ENCODE measurements at places on chromosomes 3 and 15.

DNA sequence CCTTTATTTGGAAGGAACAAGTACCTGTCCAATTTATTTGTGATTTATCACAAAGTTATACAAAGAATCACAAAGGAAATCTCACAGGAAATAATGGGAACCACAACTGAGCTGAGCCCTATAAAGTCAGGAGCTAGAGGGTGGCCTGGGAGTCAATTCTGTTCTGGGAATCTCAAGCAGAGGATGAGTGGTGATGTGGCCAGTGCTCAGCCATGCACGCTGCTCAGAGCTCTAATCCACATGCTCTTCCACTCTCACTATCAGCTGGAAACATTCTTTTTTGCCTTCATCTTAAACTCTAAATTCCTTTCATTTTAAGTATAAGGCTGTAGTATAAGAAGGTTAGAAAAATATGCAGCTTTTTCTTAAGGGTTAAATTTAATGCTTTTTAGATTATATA, 36.6 kb downstream of the UACA start:
- DNase-seq = no peak

GRCh38 chr15:65370885-65371284, 6.9 kb downstream of the IGDCC3 start:
- no peak for DNase-seq

DNA sequence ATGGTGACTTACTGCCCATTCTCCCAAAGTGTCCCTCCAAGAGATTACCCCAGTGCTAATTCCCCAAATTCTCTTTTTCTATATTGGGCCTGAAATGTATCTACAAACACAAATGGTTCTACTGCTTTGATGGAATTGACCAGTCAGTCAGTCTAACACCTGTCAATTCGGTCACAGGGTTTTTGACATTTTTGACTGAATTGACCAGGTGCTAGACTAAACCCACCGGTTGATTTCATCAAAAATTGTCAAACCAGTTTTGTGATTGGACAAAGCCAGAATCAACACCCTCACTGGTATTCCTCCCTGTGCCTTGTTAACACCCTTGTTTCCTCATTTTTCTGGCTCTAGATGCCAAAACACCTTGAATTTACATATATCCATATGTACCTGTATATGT, 398.4 kb upstream of the NR2F2 start:
- DNase-seq = no peak

DNA sequence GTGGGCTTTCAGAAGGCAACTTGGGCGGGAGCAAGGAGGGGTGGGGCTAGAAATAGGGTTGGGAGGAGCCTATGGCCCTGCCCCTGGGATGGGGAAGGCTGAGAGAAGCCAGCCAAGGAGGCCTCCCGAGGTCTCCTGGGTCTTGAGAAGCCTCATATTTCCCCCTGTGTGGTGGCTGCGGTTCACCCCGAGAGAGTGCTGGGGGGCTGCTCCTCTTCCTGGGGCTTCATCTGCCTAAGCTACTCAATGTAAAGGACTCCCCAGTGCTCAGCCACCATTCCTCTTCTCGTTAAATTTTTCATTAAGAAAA, 174.3 kb downstream of the SMAD6 start:
- DNase-seq = no peak

DNA sequence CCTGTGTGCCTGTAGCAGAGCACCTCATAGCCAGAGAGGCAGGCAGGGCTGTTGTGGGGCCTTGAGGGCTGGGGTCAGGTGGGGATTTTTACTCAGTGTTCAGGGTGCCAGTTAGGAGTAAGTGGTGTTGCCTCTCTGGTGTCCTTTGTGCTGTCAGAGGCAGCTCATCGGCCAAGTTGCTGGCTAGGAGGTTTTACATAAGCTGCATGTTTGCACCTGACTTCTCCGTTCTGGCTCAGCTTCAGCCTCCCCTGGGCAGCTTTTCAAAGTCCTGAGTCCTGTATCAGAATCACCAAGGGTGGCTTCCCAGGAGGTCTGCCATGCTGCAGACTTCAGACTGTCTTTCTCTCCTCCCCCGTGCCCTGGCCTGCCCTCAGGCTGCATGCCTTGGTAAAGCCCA, 242.6 kb upstream of the TPM1 start:
- DNase-seq = no peak

DNA sequence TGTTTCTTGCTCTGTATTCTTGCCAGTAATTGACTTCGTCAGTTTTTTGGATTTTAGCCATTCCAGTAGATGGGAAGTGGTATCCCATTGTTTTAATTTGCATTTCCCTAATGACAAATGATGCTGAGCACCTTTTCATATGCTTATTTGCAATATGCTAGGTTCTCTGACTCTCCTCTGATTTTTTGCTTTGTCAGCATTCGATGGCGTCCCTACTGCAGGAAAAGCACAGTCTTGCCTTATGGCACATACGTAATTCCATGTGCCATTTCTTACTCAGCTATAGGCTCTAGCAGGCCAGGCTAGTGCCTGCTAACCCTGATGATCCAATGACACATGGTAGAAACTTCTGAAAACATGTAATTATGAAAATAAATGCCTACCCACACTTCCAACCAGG, 239.2 kb upstream of the ATP10A start:
- DNase-seq = no peak

GRCh38 chr15:78093242-78094020, 1.1 kb downstream of the SH2D7 start:
- DNase-seq = no peak

DNA sequence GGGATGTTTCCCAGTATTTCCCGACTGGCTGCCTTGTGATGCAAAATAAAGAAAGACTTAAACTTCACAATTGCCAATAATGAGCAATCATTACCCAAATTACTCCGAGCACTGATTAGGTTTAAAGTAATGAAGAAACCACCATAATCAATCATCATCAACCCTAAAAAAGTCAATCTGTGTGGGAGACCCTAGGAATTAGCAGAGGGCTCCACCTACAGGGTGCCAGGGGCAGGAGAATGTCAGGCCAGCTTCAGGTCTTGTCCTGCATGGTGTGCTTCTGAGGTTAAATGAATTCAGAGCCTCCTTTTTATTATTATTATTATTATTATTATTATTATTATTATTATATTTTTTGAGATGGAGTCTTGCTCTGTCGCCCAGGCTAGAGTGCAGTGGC, 478.0 kb upstream of the ARRDC4 start:
- DNase-seq = no peak

GRCh38 chr3:160061525-160061924, 72.9 kb downstream of the IL12A start:
- no peak for DNase-seq

- DNase-seq = no peak
Measured at GRCh38 chr3:11195721-11196332, 41.5 kb downstream of the HRH1 start.

DNA sequence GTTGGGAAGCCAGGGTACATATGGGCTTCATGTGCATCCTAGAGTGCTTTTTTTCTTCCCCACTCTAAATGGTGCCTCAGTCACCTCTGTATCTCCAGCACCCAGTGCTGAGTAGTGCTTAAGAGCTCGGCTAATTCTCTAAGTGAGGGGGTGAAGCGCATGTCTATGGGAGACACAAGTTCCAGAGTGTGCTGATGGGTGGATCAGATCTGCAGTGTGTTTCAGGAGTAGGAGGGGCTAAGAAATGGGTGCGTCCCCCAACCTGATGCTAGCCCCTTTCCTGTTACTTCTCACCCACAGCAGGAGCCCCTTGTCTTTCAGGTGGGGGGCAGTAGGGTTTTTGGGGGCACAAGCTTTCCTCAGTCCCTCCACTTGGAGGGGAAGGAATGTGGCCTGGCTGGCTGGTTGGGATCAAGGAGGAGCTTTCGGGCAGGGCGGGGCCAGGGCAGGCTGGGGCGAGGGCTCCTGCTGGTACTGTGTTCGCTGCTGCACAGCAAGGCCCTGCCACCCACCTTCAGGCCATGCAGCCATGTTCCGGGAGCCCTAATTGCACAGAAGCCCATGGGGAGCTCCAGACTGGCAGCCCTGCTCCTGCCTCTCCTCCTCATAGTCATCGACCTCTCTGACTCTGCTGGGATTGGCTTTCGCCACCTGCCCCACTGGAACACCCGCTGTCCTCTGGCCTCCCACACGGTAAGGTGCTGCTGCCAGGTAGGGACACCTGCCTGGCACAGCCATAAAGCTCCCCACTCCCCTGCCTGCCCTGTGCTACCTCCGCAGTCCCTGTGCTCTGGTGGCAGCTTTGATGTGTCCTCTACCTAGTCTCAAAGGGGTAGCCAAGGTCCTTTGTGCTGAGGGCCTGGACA, at the start of gene IL17RE:
Gene IL17RE (plus strand): TSS at position 477 of the 866 bp plus-strand sequence. CDS start 85 bp downstream, at position 562.
- no peak for DNase-seq

- no peak for DNase-seq
Measured at GRCh38 chr3:127411083-127411727, 123.4 kb upstream of the PRR20G start.

DNA sequence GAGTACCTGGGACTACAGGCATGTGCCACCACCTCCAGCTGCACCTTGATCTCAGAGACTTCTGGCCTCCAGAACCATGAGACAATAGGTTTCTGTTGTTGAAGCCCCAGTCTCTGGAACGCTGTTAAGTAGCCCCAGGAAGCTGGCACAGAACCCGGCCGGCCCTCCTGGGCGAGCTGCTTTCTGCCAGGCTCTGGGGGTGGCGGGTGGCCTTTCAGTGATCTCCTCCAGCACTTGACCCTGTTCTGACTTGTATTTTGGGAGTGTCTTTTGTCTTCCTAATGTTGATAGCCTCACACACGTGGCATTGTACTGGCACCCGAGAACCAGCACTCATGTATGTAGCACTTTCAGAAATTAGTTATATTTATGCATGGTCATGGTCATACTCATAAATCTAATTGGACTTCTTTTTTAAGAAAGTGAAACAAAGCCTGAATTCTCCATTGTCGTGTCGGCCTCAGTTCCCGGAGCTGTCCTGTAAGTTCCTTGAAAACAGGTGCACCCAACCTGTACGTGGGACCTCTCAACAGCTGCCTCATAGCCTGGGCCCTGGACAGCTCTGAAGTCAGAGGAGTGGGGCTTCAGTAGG, 74.0 kb downstream of the TFRC start:
- DNase-seq = no peak

GRCh38 chr15:31024330-31024729, 32.9 kb upstream of the MTMR10 start:
- DNase-seq = no peak

DNA sequence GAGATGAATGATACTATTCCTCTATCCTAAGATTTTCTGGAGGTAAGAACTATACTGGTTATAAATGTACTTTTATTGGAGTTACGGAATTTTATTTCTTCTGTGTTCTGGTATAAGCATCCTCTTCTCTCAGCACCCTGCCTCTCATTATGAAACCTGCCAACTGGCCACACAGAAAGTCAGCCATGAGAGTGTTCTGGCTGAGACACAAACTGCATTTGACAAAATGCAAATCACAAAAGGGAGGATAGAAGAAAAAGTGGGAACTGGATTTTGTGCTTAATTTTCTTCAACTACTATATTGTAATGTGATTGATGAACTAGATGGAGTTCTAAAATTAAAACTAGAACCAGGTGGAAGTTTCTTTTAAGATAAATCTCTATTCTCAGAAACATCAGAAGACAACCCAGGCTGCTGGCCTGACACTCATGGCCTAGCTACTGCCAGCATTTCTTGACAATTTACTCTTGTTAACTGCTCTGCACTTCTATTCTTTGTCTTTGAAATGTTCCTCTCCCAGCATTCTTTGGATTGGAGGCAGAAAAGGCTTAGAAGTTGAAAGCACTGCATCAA, 143.1 kb downstream of the WDR76 start:
- no peak for DNase-seq

GRCh38 chr15:97881346-97881965, 79.0 kb upstream of the ARRDC4 start:
- no peak for DNase-seq

DNA sequence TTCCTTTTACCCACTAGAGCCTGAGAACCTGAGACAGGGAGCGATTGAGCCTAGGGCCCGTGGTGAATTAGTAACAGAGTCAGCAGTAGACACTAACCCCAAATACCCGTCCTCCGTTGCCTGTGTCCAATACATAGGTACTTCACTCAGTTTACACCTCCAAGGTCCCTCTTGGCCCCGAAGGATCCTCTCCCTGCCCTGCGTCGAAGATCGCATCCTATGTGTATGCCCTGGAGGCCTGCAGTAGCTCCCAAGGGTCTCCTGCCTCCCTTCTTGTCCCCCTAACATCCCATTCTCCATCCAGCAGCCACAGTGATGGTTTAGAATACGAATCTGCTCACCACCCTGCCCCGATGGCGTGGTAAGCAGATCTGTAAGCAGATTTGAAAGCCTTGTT, 67.0 kb downstream of the ISG20 start:
- no peak for DNase-seq

- DNase-seq = no peak
Measured at GRCh38 chr3:11588755-11589154, 55.0 kb downstream of the VGLL4 start.

GRCh38 chr3:171044835-171045793, 18.6 kb upstream of the SLC2A2 start:
- DNase-seq = no peak
